ENCODE measurements at places on chromosomes 7 and 10.

- no peak for DNase-seq
These were observed 21.6 kb downstream of the SEMA3D start for GRCh38 chr7:85165263-85165662.

- no peak for DNase-seq
These were observed 63.8 kb downstream of the ALOX5 start for GRCh38 chr10:45437587-45438465.

DNA sequence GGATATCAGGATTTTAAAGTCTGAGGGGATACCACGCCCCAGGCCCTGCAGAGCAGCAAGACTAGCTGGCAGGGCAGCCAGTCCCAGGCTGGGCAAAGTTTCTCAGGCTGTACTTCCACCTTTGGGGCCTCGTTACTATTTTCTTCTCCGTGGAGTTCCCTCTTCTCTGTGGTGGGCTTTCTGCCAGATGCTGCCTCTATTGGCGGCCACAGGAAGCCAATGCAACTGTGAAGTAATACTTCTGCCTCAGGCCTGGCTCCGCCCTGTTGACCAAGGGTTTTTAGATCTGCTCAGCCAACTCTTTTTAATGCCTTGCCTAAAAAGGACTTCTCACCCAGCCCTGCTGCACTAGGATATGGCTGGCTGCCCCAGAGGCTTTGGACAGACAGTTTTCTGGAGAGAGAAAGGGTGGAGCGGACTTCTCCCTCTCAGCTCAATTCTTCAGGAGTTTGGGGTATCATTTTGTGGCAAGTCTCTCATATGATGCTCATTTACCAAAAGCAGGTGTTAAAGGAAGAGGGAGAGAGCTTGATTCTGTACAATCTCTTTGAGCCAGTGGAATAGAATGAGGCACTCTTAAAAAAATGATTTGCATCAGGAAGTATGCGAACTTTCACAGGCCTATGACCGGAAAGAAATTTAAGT is 67.4 kb downstream of the HHEX start:
- no peak for DNase-seq

DNA sequence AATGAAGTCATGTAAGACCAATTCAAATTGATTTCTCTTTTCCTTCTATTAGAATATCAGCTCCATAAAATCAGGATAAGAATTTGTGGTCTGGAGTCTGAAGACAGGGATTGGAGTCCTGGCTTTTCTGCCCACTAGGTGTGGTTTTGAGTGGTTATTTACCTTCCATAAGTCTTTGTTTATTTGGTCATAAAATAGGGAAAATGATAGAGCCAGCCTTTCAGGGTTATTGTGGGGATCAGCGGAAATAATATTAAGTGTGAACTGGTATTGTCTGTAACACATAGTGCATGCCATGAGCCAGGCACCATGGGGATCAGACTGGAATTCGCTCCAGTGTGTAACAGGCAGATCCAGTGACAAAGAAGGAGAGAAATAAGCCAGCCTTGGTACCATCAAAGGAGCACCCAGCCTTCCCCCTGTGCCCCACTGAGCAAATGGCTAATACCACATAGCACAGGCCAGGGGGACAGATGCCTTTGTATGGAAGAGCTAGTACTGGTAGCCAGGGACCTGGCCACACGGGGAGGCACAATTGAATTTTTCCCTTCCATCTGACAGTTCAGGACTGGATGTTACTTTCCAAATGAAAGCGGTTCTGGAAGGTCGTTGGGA is 509.7 kb upstream of the PODXL start:
- DNase-seq: no peak

- DNase-seq: no peak
These were observed 6.7 kb downstream of the RASSF4 start for GRCh38 chr10:44966129-44966815.

DNA sequence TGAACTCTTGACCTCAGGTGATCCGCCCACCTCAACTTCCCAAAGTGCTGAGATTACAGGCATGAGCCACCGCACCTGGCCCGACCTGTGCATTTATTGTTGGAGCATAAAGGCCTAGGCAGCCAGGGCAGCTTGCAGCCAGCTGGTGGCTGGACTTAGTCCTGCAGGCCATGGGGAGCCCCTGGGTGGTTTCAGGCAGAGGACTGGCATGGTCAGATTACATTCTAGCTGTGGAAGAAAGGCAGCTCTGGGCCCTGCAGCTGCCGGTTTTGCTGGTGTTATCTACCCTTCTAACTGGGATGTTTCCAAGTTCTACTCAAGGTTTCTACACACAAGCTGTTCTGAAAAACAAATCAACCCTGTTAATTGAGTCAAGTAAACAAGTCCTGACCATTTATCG is 22.7 kb upstream of the MKRN1 start:
- no peak for DNase-seq

GRCh38 chr10:113300617-113301016 is 252.2 kb upstream of the HABP2 start:
- DNase-seq: no peak

DNA sequence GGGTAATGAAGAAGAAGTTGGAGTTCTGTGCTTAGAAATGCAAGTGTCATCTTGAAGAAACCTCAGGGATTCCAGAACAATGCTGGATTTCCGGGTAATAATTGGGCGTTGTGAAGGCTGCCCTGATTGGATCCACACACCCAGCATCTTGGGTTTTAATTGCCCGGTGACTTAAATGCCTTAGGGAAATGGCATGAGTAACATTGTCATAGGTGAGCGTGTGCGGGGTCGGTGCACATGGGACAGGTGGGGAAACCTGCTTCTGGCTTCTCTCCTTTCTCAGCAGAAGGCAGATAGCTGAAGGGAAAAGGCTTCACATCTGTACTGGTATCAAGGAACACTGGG is 15.2 kb upstream of the CAMK1D start:
- DNase-seq: no peak

DNA sequence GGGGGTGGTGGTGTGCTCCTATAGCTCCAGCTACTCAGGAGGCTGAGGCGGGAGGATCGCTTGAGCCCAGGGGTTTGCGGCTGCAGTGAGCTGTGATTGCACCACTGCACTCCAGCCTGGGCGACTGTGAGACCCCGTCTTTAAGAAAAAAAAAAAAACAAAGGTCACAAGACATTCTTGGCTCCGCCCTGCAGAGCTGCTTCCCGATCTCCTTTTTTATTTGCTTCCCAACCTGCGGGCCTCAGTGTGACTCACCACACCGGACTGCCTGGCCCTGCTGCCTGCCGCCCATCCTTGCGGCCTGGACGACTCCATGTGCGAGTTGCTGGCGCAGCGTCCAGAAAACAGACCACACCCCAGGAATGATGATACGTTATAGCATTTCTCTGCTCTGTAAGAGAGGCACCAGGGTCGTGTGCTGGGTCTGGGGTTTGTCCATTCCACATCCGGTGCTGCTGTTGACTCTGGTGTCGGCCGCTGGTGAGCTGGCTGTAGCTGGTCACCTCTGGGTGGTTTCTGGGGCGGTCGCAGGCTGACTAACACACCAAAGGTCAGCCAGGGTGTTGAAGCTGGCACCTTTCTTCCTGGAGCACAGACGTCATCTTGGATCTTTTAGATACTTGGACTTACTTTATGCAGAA is 123.6 kb downstream of the TCF7L2 start:
- no peak for DNase-seq

DNA sequence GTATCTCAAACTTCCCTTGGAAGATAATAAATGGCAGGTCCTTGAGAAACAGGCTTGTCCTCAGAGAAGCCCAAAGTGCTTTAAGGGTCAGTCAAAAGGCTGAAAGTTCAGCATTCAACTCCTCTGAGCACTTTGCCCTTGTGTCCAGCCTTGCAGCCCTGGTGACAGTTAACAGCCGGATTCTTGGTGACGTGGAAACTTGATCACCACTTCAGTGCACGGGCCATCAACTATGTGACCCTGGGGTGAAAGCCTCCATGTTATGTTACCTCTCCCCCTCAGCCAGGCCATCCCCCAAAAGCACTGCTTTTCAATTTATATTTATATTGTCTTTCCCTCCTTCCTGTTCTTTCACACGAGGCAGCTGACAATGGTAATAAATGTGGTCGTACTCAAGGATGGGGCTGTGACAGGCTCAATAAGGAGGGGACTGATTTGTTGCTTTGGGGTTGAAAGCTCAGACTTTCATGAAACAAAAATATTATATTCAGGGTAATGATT is 164.0 kb upstream of the NRP1 start:
- no peak for DNase-seq

- DNase-seq: no peak
These were observed 54.8 kb downstream of the MDFIC start for GRCh38 chr7:114976666-114977065.

DNA sequence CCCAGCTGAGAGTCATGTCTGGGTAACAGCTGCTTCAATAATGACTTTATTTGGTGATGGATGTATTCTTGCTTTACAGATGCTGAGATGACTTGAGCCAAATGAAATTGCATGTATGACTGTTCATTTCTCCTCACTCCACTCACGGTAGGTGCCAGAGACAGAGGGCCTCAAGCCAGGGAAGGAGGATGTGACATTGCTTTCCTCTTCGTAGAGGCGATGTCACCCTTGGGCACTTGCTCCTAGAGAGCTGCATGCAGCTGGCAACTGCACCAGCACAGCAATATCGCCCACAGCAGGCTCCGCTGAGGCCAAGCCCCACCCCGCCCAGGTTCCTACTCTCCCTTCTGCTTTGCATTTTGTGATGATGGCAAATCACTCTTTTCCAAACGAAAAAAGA is 116.6 kb upstream of the AOAH start:
- no peak for DNase-seq

DNA sequence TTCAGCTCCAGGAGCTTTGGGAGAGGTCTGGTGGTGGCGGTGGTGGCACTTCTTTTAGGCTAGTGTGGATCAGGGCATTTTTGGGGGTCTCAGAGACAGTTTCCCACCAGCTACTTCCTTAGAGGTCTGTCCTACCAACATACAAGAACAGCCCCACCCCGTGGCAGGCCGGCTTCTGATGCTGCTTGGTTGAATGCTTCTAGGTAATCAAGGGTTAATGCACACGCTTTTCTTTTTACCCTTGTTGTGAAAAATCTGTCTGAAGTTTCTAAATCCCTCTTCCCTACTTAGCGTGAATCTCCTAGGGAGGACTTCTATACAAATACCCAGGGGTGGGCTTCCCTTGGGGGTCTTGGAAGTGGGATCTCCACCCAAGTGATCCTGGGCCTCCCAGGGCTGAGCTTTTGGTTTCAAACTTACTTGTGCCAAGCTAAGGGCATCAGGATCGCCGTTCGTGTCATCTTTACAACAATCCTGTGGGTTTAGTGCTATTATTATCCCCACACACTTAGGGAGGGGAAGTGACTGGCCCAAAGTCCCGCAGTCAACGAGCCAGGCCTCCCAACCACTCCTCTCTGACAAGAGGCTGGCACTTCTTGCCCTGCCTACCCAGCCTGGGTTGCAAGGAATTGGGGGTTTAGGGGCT is 1.7 kb downstream of the SH2B2 start:
- no peak for DNase-seq

GRCh38 chr10:79123547-79123963 is 54.8 kb downstream of the ZMIZ1 start:
- no peak for DNase-seq

DNA sequence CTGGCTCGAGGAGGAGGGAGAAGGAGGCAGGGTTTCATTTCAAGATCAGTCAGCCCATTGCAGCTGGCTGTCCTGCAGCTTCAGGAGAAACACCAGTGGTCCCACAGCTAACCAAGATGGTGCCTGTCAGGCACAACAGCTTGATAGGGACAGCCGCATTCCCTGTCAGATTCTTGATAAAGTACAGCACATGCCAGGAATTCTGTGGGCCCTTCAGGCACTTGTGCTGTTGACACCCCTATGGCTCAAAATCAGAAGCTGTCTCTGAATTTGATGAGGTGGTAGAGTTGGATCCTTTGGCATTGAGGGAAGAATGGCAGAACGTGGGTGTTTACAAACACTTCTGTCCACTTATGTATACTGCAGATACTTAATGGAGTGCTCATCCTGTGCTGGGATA is 354.3 kb downstream of the KCNMA1 start:
- no peak for DNase-seq

DNA sequence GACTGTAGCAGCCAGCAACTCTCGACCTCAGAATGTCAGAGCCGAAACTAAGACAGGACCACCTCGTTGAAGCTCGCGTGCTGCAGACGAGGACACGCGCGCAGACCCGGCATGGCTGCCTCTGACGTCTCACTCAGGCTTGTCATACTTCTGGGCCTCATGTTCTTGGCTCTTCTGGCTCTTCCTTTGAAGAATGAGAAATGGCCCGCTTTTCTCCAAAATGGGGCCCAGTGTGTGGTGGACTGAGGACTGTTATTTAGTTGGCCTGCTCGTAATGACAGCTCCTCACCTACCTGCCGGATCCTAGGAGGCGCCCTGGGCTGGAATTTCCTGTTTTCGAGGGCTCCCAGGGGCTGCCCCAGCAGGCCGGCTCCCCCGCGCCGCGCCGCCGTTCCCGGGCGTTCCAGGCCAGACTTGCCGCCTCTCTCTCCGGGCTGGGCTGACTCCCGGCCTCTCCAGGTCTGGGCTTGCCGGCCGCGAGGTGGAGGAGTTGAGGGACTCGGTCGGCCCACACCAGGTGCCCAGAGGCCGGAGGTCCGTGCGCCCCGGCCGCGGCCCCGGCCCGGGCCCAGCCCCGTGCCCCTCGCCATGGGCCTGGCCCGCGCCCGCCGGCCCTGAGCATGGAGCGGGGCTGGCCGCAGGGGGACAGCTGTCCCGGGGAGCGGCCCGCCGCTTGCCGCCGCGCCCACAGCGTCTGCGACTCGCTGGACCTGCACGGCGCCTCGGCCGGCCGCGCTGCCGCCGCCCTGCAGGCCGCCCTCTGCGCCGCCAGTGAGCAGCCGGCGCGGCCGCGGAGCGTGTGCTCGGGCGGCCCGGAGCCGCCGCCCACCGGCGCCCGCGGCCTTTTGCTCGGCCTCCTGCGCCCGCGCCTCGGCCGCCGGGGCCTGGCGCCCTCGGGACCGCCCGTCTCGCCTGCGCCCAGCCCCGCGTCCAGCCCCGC is 28.1 kb downstream of the AGAP3 start:
- DNase-seq: no peak

GRCh38 chr10:11373717-11374171 is 237.7 kb downstream of the USP6NL start:
- no peak for DNase-seq

DNA sequence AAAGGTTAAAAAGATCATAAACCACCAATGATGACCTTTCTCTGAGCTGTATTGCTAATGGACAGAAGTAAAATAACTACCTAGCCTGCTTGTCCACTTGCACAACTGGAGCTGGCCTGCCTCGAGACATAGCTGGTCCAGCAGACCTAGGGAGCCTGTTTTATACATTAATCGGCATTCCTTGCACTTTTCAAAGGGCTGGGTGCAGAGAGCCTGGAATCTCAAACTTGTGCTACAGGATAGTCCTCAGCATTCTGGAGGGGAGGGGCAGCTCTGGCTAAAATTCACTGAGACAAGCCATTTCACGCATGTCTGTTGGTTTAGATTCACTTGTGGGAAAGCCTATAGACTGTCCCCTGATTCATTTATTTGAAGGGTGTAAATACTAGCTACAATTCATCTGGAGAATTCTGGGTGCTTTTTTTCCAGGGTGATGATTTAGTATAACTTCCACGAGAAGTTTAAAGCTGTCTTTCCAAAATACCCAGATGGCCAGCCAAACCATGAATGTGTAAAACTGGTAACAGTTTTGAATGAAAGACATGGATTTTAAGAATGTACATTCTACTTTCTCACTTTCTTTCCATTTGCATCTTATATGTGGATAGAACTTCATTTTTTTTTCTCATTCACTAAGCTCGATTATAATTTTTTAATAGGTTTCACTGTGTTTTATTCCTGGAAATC is 389.4 kb downstream of the KCNMA1 start:
- DNase-seq: no peak

GRCh38 chr7:92576296-92576695 is 13.9 kb downstream of the FAM133B start:
- DNase-seq: no peak

- DNase-seq: no peak
These were observed 279.4 kb upstream of the IMMP2L start for GRCh38 chr7:111841596-111842205.
